Thyroid gland (tissue), 4 donors: ENCODE measurements at places on chromosomes 2 and 18. TPM values are rescaled to one million over a fixed set of nuclear protein-coding genes. Genes with fewer than 3 reads are reported as not detected.

GRCh38 chr2:222538535-222538934 lies 114.2 kb downstream of the SGPP2 start:
- no peak for DNase-seq
- H3K27me3 ChIP-seq = no peaks in the 10 kb centered on the region
- H3K36me3 ChIP-seq = no peaks in the 10 kb centered on the region
- no peak overlapping the region for H3K27ac ChIP-seq

- H3K4me3 ChIP-seq = no peak overlapping the region
- H3K27me3 ChIP-seq = no peaks in the 10 kb centered on the region
- DNase-seq = peak; percentile 31
- peaks cover 3% of the 10 kb centered on the region for H3K4me1 ChIP-seq
- H3K36me3 ChIP-seq = peaks cover 18% of the 10 kb centered on the region
These were observed 6.7 kb downstream of the COA5 start for GRCh38 chr2:98601532-98602132.

DNA sequence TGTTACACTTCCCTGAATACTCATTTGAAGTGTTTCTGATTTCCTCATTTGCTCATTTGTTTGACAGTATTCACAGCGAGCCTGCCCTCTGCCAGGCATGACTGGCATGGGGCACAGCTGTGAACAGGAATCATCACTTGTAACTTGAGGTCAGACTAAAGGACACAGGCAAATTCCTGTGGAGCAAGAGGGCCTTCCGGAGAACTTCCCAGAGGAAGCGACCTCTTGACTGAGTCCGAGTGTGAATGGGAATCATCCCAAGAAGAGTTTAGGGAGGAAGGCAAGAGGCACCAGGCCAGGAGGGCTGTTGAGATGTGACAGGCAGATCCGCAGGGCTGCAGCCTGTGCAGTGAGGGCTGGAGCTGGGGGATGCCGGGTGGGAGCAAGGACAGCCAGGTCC lies 45.4 kb downstream of the LIMS1 start:
- H3K4me3 ChIP-seq = no peak overlapping the region
- H3K27me3 ChIP-seq = no peaks in the 10 kb centered on the region
- no peak overlapping the region for H3K27ac ChIP-seq
- peaks cover 25% of the 10 kb centered on the region for H3K4me1 ChIP-seq

- no peaks in the 10 kb centered on the region for H3K27me3 ChIP-seq
- H3K4me3 ChIP-seq = no peak overlapping the region
- peak overlapping the region; percentile 53 for H3K27ac ChIP-seq
- DNase-seq = no peak
- H3K4me1 ChIP-seq = peaks cover 34% of the 10 kb centered on the region
These were observed 142.9 kb upstream of the SMAD2 start for GRCh38 chr18:48073211-48073930.

DNA sequence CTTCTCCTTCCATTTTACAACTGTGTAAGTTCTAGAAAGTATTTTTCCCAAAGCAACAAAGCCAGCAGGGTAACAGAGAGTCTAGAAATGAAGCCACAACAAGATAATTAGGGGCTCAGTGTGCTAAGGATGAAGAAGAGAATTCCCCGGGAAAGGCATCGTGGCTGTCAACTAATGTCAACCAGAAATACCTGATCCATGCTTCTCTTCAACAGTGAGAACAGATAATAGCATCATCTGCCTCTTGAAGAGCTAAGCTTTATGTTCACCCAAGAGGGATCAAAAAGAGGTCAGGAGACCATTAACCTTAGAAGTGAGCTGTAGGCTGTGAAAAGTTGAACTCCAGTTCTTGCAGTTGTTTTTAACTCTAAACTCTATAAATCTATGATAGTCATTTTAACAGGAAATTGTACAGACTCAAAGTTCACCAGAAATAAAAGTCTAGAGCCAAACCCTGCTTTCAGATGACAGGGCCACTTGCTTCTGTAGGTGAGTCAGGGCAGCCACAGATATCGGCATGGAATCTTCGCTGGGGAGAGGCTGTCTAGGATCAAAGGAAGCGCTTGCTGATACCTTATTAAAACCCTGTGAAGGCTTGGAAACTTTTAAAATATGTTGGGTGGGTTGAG lies 540.7 kb upstream of the ID2 start:
- H3K27me3 ChIP-seq = no peaks in the 10 kb centered on the region
- H3K4me3 ChIP-seq = no peak overlapping the region
- no peak for DNase-seq
- no peaks in the 10 kb centered on the region for H3K4me1 ChIP-seq
- no peaks in the 10 kb centered on the region for H3K36me3 ChIP-seq

The KCNIP3 gene
- 66.5 TPM for total RNA-seq

DNA sequence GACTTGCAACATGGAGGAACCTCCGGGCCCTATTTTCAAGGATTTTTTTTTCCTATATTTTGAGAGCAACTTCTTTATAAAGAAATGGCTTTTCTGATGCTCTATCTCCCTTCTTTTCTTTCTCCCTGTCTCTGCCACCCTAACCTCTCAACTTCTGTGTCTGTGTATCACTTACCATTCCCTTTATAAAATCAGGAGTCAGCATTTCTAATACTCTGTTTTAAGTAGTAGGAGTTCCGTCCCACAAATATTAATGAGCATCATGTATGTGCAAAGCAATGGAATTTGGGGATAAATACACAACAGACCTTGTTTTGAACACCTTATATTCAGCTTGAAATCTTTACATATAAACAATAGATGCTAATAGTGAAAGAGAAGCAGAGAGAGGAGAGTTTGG lies 268.0 kb downstream of the DCC start:
- no peak overlapping the region for H3K4me3 ChIP-seq
- no peaks in the 10 kb centered on the region for H3K27me3 ChIP-seq
- H3K36me3 ChIP-seq = no peaks in the 10 kb centered on the region
- no peaks in the 10 kb centered on the region for H3K4me1 ChIP-seq

DNA sequence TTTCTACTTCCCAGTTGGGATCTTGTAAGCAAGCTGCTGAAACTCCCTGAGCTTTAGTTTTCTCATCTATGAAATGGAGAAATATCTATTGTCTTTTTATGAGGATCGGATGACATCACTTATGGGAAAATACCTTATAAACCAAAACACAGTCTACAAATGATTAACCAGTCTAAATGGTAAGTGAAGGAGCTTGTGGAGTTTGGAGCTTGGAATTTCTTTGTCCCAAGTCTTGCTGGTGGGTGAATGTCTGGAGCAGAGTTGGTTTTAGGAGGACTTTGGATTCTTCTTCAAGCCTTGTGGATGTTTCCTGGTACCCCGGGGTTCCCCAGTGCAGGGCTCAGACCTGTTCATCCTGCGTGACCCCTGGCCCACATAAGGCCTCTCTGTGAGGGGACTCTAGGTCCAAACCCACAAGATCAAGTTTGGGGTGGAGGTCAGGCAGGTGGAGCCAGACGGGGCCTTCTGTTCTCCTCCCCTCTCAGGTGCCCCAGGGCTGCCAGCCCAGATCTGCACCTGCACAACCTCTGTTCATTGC lies 43.2 kb downstream of the FOSL2 start:
- no peaks in the 10 kb centered on the region for H3K4me1 ChIP-seq
- DNase-seq = no peak
- H3K36me3 ChIP-seq = no peaks in the 10 kb centered on the region
- H3K4me3 ChIP-seq = no peak overlapping the region
- H3K27ac ChIP-seq = no peak overlapping the region

DNA sequence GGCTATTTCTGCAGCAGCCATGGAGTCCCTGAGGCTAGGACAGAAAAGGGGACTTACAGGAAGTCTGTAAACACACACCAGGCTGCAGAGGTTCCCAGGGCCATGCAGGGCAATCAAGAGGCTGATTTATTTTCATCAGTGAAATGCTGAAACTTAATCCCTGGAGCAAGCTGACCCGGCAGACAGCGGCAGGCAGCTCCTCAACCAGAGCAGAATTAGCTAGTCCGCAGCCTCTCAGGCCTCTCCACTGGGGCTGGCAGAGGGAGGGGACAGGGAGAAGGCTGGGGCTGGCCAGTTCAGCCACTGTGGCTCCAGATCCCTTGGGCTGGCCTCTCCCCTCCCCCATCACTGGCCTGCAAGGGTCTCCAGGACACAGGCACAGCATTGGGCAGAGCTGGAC lies 136.3 kb downstream of the TNS1 start:
- H3K27me3 ChIP-seq = no peaks in the 10 kb centered on the region
- H3K36me3 ChIP-seq = peaks cover 54% of the 10 kb centered on the region
- H3K27ac ChIP-seq = no peak overlapping the region
- no peaks in the 10 kb centered on the region for H3K4me1 ChIP-seq
- DNase-seq = no peak

GRCh38 chr18:38318416-38318815 lies 752.8 kb upstream of the CELF4 start:
- no peak overlapping the region for H3K4me3 ChIP-seq
- H3K4me1 ChIP-seq = no peaks in the 10 kb centered on the region
- no peaks in the 10 kb centered on the region for H3K36me3 ChIP-seq
- H3K27me3 ChIP-seq = no peaks in the 10 kb centered on the region

DNA sequence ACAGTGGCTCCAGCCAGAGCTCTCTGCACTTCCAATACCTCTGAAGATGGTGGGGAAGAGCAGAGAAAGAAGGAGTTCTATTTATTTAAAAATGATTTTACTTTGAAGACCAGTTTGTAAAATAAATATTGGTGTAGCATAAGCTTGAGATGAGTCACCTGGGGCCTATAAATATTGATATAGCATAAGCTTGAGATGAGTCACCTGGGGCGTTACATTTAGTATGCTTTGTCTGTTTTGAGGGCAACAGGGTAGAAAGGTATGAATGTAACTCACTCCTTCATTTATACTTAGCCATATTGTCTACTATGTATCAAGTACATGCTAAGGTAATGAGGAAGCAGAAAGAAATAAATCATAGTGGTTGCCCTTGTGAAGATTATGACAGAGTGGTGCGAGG lies 7.7 kb upstream of the SULT1C4 start:
- no peak for DNase-seq
- H3K27ac ChIP-seq = no peak overlapping the region
- no peaks in the 10 kb centered on the region for H3K27me3 ChIP-seq
- no peaks in the 10 kb centered on the region for H3K4me1 ChIP-seq
- H3K36me3 ChIP-seq = no peaks in the 10 kb centered on the region

DNA sequence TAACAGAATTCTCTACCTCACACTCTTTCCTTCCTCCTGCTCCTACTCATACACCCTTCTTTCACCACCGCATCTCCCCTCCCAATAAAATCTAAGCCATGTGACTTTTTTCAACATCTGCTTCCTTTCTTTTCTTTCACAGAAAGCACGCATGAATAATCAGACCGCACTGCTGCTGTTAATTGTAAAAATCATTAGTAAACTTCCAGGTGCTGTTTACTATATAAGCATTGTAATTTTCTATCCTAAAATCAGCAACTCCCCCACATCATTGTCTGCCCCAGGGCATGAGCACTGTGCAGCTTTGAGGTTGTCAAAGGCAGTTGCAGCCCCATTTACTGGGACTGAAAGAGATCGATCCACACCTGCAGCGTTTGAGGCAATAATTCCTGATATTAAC lies 782.6 kb upstream of the ID2 start:
- no peak for DNase-seq
- no peaks in the 10 kb centered on the region for H3K27me3 ChIP-seq
- no peaks in the 10 kb centered on the region for H3K36me3 ChIP-seq
- no peak overlapping the region for H3K27ac ChIP-seq

- peaks cover 74% of the 10 kb centered on the region for H3K4me1 ChIP-seq
- peak overlapping the region; percentile 9 for H3K27ac ChIP-seq
- H3K4me3 ChIP-seq = no peak overlapping the region
- H3K27me3 ChIP-seq = no peaks in the 10 kb centered on the region
These were observed 9.4 kb downstream of the SMAD4 start for GRCh38 chr18:51039138-51040112.

The RAX gene
- total RNA-seq = not detected

DNA sequence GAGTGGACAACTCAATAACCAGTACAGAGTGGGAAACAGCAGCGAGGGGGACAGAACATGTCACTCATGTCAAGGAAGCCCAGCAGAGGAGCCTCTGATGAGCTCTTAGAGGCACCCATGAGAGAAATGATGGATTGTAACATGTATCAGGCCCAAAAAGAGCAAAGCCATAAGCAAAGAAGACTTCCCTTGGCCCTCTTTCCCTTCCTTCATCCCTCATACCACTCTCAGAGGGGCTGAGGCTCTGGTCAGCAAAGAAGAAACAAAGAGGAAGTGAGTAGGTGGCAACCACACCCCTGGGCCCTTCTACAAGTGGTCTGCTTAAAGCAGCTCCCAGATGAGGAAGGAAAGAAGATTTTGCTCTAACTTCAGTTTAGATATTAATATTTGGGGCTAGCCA lies 112.8 kb downstream of the CDC42EP3 start:
- DNase-seq = no peak
- no peaks in the 10 kb centered on the region for H3K27me3 ChIP-seq
- no peak overlapping the region for H3K27ac ChIP-seq
- H3K4me3 ChIP-seq = no peak overlapping the region
- H3K4me1 ChIP-seq = no peaks in the 10 kb centered on the region
- no peaks in the 10 kb centered on the region for H3K36me3 ChIP-seq

DNA sequence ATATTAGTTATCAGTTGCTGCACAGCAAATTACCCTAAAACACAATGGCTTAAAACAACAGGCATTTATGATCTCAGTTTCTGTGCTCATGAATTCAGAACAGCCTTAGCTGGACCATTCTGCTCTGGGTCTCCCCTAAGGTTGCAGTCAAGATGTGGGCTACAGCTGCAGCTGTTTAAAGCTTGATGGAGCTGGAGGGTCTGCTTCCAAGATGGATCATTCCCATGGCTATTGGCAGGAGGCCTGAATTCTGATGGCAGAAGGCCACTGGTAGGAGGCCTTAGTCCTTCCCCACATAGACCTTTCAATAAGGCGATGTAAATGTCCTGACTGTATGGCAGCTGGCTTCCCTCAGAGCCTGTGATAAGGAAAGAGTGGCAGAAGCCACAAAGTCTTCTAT lies 118.6 kb upstream of the SERPINE2 start:
- no peak overlapping the region for H3K27ac ChIP-seq
- H3K4me1 ChIP-seq = no peaks in the 10 kb centered on the region
- H3K27me3 ChIP-seq = no peaks in the 10 kb centered on the region
- DNase-seq = no peak
- no peaks in the 10 kb centered on the region for H3K36me3 ChIP-seq
- no peak overlapping the region for H3K4me3 ChIP-seq

The TMEM163 gene
- total RNA-seq = 0.67 TPM

DNA sequence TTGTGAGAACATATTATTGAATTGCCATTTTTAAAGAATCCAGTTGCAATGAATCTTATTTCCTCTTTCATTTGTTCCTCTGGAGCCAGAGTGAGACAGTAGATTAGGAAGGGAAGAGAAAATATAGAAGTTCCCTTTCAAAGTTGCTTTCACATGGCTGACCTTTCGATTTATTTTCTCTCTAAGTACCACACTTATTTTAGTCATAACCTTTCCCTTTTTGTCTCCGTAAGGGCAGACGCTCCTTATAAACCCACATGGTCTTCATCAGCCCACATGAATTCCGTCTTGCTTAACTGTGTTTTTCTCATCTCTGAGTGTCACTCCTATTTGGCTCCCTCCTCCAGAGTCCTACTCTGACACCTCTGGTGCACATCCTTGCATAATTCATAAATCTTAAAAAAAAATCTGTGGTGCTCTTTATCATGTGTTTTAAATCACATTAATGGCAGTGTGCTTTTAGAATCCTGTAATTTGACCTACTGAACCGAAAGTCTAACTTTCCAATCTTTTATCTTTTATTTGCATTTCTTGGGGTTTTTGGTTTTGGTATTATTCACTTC lies 38.5 kb upstream of the ZNF396 start:
- H3K4me1 ChIP-seq = no peaks in the 10 kb centered on the region
- no peak overlapping the region for H3K27ac ChIP-seq
- H3K4me3 ChIP-seq = no peak overlapping the region
- H3K27me3 ChIP-seq = no peaks in the 10 kb centered on the region

- peaks cover 5% of the 10 kb centered on the region for H3K36me3 ChIP-seq
- H3K27me3 ChIP-seq = no peaks in the 10 kb centered on the region
- H3K4me3 ChIP-seq = no peak overlapping the region
These were observed 45.6 kb downstream of the SH3BP4 start for GRCh38 chr2:234997389-234997788.

The LIMS3 gene
- total RNA-seq = 9.6 TPM

The TMEM87B gene
- total RNA-seq = 34.2 TPM
